ENCODE measurements at places on chromosomes 1 and 21. TPM values are rescaled to one million over a fixed set of nuclear protein-coding genes. Genes with fewer than 3 reads are reported as not detected.

Gene RNF115
- 15.7 TPM for total RNA-seq

Gene PRAMEF33
- not detected for total RNA-seq

Gene CLCA4
- total RNA-seq, result 14.1 TPM

Gene NTNG1
- not detected for total RNA-seq

Gene ST3GAL3
- 19.0 TPM for total RNA-seq

Gene ZNF648
- total RNA-seq, result not detected

Gene FCRLB
- total RNA-seq, result 0.57 TPM

Gene AMY1B
- total RNA-seq, result not detected

Gene SYPL2
- not detected for total RNA-seq

Gene AADACL3
- total RNA-seq, result not detected

Gene CELA3A
- not detected for total RNA-seq

Gene TSPEAR
- 0.47 TPM for total RNA-seq

Gene ERRFI1
- 78.8 TPM for total RNA-seq

Gene CD244
- total RNA-seq, result 2.8 TPM

Gene OLIG2
- total RNA-seq, result not detected

Gene PDE4B
- total RNA-seq, result 3.6 TPM

Gene BARHL2
- not detected for total RNA-seq

Gene MTMR11
- total RNA-seq, result 47.9 TPM

Gene OR14C36
- total RNA-seq, result not detected

Gene MTARC1
- 5.0 TPM for total RNA-seq

Gene TSTD1
- 98.5 TPM for total RNA-seq

Gene SPATA21
- not detected for total RNA-seq

Gene PLA2G5
- total RNA-seq, result 1.5 TPM

Gene NBPF10
- 1.2 TPM for total RNA-seq

Gene NHLH2
- not detected for total RNA-seq

Gene CAP1
- 135 TPM for total RNA-seq

Gene CAMSAP2
- 4.9 TPM for total RNA-seq

Gene GPR161
- 1.9 TPM for total RNA-seq

Gene CAPN9
- 23.7 TPM for total RNA-seq

Gene SLAMF7
- 2.5 TPM for total RNA-seq

Gene PDE9A
- 478 TPM for total RNA-seq

Gene RAB7B
- total RNA-seq, result 0.40 TPM

Gene TMOD4
- 10.7 TPM for total RNA-seq

Gene SLC41A1
- 5.5 TPM for total RNA-seq

Gene DRAXIN
- not detected for total RNA-seq

Measured in Peyer's patch (tissue), 4 donors.